ENCODE measurements at places on chromosomes 5 and 9.
A peak's percentile ranks its signal among the peaks of the same experiment; 100 is the strongest.

DNA sequence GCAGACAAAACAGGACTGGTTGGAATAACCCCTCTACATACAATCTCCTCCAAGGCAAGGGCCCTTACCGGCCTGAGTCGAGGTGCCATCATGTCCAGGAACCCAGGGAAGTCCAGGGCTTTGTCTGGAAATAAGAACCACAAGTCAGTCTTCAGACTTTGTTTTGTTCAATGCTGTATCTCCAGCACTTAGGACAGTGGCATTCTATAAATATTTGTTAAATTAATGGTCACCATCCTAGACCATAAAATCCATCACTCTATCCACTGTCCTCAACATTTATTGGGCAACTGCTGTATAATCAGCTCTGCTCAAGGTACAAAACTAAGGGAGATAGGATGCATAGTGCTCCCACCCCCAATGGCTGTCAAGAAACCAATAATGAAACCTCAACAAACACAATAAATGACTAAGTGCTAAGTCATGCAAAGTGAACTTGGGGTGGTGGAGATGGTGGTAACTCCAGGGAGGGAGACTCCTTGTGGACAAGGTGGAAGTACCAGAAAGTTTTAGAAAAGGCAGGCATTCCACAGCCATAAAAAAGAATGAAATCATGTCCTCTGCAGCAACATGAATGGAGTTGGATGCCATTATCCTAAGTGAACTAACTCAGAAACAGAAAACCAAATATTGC lies 5.0 kb downstream of the RELL2 start:
- peak; percentile 68 for DNase-seq

DNA sequence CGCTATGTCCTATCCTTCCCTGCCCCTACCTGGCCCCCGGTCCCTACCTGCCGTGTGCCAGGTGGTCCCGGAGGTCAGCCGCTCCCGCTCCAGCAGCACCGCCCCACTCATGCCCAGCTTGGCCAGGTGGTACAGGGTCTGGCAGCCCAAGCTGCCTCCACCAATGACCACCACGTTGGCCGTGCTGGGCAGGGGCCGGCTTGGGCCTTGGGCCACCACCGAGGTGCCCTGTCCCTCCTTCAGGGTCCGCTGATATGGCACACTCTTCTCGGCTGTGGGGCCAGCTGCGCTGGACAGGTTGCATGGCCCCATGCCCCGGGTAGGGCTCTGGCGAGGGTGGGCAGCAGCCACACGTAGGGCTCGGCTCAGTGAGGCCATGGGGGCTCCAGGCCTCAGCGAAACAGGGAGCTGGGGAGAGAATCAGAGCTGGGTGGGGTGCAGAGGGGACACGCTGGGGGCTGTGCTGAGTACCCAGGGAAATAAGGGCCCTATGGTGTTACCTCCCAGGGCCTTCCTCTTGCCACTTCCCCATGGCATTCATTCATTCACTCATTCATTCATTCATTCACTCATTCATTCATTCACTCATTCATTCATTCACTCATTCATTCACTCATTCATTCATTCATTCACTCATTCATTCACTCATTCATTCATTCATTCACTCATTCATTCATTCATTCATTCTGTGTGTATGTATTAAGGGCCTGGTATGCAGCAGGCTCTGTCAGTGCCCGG lies 4.2 kb downstream of the SARDH start:
- no peak for DNase-seq

DNA sequence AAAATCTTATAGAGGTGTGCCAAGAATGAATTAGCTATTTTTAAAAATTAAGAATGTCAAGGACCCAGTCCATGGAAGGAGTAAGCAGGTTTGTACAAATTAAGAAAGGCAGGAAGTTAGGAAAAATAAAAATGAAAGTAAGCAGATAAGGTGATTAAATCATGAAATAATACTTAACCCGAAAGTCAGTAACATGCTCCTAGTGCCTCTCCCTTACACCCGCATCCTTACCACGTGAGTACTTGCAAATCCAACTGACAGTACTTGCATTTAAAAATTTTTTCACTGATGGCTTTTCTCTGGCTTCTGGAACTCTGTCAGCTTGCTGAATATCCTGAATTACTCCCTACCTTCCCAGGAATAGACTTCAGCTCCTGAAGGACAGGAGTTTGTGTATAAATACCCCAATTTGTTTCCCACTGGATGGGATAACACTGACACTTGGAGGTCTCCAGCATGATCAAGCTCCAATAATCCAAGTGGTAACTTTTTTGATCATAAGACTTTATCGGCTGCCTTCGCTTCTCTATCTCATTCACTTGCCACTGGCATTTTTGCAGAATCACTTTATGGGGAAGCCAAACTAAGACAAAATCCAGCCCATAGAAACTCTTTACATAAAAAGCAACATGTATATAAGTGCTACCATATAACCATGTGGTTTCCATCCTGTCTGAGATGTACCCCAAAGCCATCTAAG lies 41.6 kb upstream of the RICTOR start:
- DNase-seq = no peak

DNA sequence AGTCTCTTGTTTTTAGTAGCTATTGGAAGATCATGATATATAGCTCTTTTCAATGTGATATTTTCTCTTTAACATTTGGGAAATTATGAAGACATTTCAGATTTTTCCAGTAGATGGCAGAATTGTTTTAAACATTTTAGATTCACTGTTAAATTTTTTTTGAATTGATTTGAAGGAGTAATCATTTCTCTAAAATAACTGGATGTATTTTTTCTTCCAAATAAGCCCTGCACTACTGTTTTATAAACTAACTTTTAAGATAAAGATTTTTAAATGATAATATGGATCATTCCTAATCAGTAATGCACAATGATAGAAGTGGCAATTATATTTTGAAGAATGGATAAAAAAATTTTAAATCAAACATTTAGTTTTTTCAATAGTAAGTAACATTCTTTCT lies 14.2 kb downstream of the NDUFAF2 start:
- DNase-seq = peak; percentile 9

DNA sequence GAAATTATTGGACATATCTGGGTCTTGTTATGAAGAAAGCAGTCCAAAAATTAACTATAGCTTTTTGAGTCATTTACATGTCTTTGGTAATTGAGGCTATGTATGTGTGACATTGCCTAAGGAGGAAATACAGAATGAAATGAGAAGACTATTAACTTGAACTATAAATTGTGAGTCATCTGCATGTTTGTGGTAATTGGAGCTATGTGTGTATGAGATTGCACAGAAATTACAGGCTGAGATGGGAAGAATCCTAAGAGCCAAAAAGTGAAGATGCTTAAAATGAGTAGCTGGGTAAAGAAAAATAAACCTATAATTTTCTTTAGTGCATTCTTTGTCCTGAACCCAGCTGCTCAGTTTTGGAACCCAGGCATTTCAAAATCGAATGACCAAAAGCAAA lies 747.6 kb upstream of the EDIL3 start:
- no peak for DNase-seq

- DNase-seq = no peak
Observed at GRCh38 chr9:754150-754931, 87.2 kb upstream of the DMRT1 start.

GRCh38 chr5:10567121-10567591 lies 3.3 kb downstream of the ANKRD33B start:
- peak; percentile 71 for DNase-seq

DNA sequence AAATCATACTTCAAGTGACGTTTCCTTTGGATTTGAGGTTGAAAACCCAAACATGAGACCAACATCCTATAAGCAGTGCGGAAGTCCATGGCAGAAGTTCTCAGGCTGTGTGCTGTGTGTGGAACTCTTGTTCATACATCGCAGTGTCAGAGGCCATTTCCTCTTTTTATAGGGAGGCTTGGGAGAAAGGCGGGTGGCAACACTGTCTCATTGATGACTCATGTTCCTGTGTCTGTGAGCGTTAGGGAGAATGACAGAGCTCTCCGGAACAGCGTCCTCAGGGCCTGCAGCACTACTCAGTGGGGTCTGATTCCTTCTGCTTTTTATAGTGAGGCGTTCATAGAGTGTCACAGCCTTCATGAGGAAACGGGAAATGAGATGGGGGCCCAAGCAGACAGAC lies 98.8 kb upstream of the BASP1 start:
- peak; percentile 1 for DNase-seq

- no peak for DNase-seq
Observed at GRCh38 chr5:95392593-95393182, 1.5 kb downstream of the FAM81B start.

DNA sequence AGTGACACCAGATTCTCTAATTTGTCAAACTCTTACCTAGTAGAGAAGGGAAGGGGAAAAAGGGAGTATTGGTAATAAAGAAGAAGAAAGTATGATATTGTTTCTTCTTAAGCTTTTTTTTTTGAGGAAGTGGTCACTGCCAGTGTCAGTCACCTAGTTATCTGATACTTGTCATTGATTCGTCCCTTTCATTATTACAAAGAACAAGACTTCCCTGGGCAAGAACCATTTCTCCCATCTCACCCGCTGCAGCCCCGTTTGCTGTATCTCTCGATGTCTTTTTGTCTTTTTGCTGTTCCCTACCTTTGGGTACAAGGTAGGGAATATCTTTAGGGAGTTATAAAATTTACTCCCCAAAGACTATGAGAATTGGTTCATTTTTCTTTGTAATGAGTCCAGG lies 249.0 kb downstream of the ARHGAP26 start:
- peak; percentile 82 for DNase-seq

GRCh38 chr9:128919402-128920089 lies 1.2 kb upstream of the PHYHD1 start:
- DNase-seq = no peak

- DNase-seq = peak; percentile 34
Observed at GRCh38 chr9:135156525-135157510, 69.3 kb downstream of the OLFM1 start.

- no peak for DNase-seq
Observed at GRCh38 chr9:91690540-91691249, 259.3 kb downstream of the ROR2 start.

GRCh38 chr5:155270725-155271124 lies 257.2 kb downstream of the KIF4B start:
- DNase-seq = no peak

DNA sequence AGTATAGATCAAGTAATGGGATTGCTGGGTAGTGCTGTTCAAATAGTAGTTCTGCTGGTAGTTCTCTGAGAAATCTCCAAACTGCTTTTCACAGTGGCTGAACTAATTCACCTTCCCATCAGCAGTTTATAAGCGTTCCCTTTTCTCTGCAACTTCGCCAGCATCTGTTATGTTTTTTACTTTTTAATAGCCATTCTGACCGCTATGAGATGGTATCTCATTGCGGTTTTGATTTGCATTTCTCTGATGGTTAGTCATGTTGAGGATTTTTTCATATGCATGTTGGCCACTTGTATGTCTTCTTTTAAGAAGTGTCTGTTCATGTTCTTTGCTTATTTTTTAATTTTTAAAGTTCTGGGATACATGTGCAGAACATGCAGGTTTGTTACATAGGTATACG lies 279.2 kb upstream of the NREP start:
- no peak for DNase-seq

DNA sequence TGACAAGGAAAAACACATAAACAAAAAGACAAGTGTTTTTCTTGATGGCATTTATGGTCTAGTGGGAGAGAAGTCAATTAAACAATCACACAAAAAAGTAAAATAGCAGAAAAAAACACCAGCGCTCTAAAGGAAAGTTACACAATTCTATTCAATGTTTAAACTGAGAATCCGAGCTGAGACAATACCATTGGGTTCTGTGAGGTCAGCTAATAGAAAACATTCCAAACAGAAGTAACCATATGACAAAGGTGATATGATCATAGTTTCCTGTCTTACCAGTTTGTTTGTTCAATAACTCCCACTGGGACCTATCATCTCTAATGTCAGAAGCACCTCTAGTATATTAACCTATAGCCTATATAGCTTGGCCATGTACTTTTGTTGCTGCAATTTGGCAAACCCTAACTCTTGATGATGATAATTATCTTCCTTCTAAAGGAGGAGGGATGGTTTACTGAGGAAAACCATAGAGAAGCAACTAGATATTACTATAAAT lies 1030.0 kb downstream of the CDH12 start:
- no peak for DNase-seq

DNA sequence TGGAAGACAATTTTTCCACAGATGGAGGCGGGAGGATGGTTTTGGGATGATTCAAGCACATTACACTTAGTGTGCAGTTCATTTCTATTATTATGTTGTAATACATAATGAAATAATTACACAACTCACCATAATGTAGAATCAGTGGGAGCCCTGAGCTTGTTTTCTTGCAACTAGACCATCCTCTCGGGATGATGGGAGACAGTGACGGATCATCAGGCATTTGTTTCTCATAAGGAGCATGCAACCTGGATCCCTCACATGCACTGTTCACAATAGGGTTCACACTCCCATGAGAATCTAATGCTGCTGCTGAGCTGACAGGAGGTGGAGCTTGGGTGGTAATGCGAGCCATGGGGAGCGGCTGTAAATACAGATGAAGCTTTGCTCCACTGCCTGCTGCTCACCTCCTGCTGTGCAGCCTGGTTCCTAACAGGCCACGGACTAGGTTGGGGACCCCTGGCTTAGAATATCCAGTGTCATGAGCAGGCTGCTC lies 1.6 kb downstream of the STKLD1 start:
- no peak for DNase-seq

- no peak for DNase-seq
Observed at GRCh38 chr5:135399794-135400542, 937 bp upstream of the MACROH2A1 start.
